Anterior cingulate cortex (tissue), 58 donors: ENCODE measurements at places on chromosomes 6 and 20.

DNA sequence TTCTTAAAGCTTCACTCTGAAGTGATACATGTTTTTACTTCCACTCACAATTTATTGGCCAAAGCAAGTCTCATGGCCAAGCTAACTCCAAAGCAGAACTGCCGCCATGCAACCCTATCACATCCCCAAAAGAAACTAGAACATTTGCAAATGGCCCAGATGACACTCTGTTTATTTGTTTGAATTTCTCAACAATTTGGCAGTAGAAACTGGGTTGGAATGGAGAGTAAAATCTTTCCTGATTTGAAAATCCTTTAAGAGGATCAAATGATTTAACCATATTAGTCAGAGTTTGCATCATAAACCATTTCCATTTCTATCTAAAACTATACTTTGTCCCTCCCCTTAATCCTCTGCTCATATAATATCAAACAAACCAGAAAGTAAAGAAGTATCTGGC is 39.1 kb upstream of the E2F3 start:
- DNase-seq = no peak

- DNase-seq = no peak
Observed at GRCh38 chr6:131638013-131638412, 911 bp downstream of the ENPP3 start.

- DNase-seq = no peak
Observed at GRCh38 chr6:137661601-137662000, 167.4 kb upstream of the OLIG3 start.

DNA sequence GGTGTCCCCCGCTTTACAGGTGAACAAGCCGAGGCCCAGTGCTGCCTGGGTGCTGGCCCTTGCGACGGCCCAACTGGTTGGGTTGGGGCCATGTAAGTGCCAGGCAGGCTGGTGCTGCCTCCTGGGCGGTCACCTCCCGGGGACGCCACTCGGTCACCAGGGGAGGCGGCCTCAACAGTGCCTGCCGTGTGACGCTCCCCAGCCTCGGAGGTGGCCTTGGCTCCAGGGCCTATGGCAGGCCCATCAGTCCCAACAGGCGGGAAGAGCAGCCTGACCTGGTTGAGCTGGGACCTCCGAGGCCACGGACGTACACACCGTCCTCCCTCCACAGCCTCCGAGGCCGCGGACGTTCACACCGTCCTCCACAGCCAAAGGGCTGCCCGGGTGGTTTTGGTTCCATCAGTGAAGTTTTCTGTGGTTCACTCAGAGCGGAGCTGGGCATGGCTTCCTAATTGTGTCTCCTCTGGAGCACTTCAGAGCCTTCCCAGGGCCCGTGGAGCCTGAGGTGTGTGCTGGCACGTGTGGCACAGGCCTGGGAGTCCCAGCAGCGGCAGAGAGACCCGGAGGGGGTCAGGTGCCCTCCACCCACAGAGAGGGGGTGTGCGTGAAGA is 19.3 kb upstream of the SLCO4A1 start:
- no peak for DNase-seq

- no peak for DNase-seq
Observed at GRCh38 chr6:34158876-34159275, 13.0 kb upstream of the GRM4 start.

GRCh38 chr6:139372326-139373153 is 1.9 kb downstream of the CITED2 start:
- DNase-seq = no peak
